ENCODE measurements at places on chromosomes 7 and 10.

- DNase-seq, result no peak
Observed at GRCh38 chr7:1708596-1709251, 38.6 kb downstream of the ELFN1 start.

- DNase-seq, result no peak
Observed at GRCh38 chr10:24390746-24391145, 181.8 kb downstream of the KIAA1217 start.

DNA sequence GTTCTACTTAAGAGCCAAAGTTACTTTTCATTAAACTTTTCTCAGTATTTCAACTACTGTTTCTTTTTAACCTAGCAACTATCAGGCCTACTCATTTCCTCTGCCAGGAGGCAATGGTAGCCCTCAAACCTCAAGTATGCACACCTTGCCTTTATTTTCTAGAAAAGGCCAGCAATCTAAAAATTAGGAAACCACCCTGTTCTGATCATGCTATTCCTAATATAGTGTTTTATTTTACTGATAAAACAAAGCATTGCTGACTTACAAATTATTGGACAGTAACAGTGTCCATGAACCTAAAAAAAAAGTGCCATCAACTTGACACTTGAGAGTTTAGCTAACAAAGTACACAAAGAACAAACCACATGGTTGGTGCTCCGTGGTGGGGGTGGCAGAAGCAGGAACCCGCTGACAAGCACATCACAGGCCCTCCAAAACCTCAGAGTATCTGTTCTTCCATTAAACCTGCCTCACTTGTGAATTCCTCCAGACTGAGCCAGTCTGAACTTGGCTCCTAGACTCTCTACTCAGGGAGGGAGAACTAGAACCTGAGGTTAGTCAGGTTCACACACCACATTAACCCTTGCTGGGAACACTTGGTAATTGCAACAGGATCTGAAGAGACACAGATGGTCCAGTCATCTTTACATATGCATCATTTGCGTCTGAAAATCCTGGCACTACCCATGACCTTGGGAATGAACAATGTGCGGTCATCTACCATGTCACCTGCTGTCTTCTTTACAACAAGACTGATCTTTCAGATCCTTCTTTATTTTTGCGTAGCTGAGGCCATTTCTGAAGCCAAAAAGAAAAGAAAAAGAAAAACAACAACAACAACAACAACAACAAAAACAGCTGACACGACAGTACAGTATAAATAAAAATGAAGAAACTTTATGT lies 31.9 kb downstream of the PIP4K2A start:
- no peak for DNase-seq

- no peak for DNase-seq
Observed at GRCh38 chr7:50304129-50304910, at the start of gene IKZF1. TSS of gene IKZF1 (plus strand) at chr7:50304716. CDS start at chr7:50319062, 14,346 bp downstream.

GRCh38 chr10:110141871-110142635 lies 65.4 kb upstream of the MXI1 start:
- DNase-seq, result no peak

- peak; percentile 63 for DNase-seq
Observed at GRCh38 chr7:149209518-149210269, 14.3 kb downstream of the ZNF282 start.

DNA sequence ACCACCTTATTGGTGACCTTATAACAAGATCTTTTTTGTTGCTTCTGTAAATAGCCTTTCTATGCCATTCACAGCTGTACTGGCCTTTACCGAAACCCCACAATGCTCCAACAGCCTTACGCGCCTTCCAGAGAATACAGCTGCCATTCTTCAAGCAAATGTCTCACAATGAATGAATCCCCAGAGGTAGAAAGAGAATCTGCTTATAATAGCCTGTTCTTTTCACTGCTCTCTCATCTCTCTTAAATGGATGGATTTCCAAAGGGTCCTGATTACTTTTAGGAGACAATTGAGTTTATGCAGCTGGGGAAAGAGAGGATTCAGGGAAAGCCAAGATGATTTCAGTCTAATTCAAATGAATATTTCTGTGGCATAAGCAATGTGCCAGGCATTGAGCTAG lies 183.1 kb upstream of the PDE1C start:
- no peak for DNase-seq

- DNase-seq, result no peak
Observed at GRCh38 chr7:4727914-4728705, 46.0 kb downstream of the FOXK1 start.

DNA sequence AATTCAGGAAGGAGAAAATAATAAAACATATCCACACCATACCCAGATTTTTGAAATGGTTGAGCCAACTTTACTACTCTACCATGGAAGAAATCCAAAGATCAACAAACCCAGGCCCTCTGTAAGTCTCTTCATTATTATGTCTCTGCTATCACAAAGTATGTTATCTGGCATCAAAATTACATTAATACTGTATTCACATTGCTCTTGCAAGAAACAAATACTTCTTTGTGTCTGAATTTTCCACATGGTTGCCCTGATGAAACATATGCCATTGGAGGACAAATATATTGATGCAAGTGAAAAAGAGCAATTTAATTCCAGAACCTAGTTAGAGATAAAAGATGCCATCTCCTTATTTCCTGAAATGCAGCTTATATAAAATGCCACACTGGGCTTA lies 204.0 kb downstream of the FZD1 start:
- no peak for DNase-seq

DNA sequence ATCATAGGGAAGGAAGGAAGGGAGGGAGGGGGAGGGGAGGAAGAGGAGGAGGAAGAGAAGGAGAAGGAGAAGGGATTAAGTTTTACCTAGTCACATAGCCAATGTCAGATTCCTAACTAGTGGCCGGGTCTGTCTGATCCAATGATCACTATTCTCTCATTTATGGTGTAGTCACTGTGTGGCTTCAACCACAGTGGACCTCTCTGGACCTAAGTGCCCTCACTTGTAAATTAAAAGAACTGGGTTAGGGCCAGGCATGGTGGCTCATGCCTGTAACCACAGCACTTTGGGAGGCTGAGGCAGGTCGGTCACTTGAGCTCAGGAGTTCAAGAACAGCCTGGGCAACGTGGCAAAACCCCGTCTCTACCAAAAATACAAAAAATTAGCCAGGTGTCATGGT lies 6.6 kb upstream of the SERPINE1 start:
- DNase-seq, result no peak

DNA sequence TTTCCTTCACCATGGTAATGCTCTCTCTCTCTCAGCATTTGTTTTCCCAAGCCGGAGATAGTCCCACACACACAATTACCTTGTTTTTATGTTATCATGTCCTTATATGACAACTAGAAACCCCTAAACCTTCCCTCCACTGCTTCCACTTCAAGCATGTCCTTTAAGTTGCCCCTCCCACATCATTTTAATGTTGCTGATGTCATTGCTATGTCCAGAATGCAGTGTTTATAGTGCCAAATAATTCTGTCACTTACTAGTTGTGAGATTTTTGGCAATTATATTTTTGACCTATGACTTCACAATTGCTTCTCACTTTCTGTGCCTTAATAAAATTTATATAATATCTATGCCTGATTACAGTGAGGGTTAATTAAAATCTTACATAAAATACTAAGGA lies 645.9 kb downstream of the XPNPEP1 start:
- no peak for DNase-seq

DNA sequence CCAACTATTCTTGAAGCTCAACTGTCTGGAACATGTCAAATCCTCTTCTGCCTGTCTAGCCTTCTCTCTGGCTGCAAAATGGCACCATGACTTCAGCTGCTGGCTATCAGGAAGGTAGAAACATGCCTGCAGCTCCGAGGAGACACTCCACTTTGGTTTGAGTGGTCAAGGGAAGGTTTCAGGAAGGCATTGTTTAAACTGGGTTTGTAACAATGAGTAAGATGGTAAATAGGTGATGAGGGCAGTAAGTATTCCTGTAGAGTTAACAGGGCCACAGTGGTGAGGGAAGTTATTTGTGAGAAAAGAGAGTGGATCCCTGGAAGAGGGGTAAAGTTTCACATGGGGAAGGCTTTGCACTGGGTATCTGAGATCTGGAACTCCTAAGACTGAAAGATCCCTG lies 231.5 kb downstream of the ABCA13 start:
- no peak for DNase-seq

- DNase-seq, result no peak
Observed at GRCh38 chr10:126058507-126058906, 162.1 kb downstream of the FANK1 start.

- DNase-seq, result no peak
Observed at GRCh38 chr10:122279725-122280141, 8.6 kb downstream of the BTBD16 start.

DNA sequence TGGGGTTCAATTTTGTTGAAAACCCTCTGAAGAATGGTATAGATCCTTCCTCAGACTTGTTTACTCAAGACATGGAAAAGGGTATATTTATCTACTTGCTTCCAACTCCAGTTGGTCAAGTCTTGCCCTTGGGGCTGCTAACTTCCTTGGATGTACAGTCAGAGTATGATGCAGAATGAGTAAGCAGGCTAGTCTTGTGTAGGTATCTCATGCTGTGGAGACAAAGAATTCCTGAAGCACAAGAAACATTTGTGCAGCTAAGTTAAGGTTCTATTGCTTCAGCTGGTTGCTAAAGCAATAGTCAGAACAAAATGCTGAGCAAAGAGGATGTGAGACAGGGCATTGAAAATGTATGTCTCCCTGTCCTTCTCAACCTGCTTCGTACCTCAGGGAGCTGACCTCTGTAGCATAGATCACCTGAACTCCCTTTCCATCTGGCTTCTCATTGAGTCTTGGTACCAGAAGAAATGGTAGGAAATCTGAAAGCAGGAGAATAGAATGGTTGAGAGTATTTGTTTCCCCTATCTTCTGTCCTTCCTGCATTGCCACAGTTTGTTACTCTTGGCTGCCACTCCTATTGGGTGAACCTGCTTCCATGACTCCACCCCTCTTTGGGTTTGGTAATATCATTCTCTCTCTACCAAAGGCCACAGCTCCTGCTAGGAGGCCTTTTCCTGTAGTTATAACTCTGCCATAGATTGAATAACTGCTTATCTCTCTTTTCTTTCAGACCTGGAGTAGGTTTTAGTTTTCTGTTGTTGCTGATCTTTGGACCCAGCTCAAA lies 346.0 kb downstream of the PHF14 start:
- DNase-seq, result no peak

GRCh38 chr7:25894902-25895791 lies 256.9 kb upstream of the NFE2L3 start:
- DNase-seq, result peak; percentile 41

- DNase-seq, result no peak
Observed at GRCh38 chr10:71212318-71213126, at the start of gene UNC5B. TSS of gene UNC5B (plus strand) at chr10:71212570. CDS start at chr10:71212986, 416 bp downstream.

GRCh38 chr10:114694752-114695151 lies 36.7 kb upstream of the ABLIM1 start:
- DNase-seq, result peak; percentile 17

- DNase-seq, result no peak
Observed at GRCh38 chr7:26948617-26949118, 84.3 kb upstream of the SKAP2 start.

GRCh38 chr7:36280840-36281812 lies 108.5 kb upstream of the ANLN start:
- DNase-seq, result no peak

DNA sequence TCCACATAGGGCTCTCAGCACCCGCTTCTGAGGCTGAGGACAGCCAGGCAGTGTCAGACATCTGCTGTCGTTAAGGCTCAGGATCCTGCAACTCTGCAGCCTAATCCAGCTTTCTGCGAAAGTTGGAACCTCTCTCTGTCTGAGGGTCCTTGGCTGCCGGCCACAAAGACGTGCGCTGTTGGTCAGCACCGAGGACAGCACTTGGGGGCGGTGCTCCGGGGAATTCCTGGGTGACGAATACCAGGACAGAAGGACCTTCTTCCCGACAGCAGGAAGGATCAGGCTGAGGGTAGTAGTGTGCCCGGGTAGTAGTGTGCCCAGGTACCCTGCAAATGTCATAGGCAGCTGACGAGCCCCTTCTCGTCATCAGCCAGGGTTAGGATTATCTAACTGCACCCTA lies 16.0 kb upstream of the RASGEF1A start:
- DNase-seq, result no peak

- no peak for DNase-seq
Observed at GRCh38 chr10:120735773-120736371, 115.3 kb upstream of the WDR11 start.

DNA sequence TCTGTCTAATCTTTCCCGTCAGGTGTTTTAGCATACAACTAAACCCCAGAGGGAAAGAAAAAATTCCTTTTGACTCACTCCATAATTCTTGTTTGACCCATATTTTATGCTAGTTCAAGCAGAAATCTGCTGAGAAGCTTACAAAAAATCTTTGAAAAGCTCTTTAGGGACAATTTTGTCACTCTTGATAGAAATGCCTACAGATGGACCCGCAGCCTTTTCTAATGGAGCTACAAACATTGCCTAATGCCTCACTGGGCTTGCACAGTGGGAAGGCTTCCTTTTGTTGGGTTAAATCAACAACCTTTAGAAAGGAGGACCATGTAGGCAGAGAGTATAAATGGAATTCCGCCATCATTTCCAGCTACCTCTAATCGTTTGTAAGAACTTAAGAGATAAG lies 344.5 kb downstream of the PCLO start:
- DNase-seq, result no peak

DNA sequence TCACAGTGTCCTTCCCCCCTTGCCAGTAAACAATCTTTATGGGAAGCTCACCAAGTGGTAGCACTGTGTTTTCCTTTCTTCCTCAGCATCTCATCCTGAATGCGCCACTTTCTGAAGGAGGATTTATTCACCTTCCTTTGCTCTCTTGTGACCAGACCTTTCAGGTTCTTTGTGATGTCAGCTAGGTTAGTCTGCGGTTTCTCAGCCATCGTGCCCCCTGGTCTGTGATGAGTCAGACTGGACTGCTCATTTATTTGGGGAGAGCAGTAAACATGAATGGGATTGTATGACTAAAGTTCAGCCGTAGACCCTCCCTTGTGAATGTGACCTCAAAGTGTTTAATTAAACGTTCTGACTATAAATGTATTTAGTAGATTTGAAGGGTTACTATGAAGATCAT lies 235.1 kb upstream of the CELF2 start:
- no peak for DNase-seq

GRCh38 chr10:59245686-59246085 lies 69.2 kb downstream of the PHYHIPL start:
- DNase-seq, result no peak

GRCh38 chr10:8665322-8665721 lies 610.8 kb downstream of the GATA3 start:
- DNase-seq, result no peak

DNA sequence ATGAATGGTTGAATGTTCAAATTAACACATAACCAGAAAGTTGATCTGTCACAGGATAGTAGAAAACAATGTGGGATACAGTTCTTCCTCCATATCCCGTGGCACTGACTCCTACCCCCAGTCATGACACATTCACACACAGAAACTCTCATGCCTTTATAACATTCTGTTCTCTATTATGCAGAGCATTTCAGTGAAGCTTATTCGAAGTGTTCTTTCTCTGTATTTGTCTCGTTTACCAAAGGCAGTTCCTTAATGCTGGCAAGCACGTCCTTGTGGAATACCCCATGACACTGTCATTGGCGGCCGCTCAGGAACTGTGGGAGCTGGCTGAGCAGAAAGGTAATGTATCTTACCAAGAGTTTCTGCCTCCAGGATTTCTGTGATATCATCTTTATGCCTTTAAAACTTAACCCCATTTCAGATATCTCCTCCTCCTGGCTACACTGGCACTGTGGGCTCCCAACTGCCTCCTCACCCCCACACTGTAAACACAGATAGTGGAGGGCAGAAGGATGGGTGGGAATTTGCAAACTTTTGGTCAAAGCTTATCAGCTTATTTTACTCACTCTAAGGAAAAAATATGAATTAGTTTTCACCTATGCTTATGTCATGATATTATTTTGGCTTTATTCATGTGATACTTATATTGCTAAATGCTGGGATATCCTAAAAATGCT lies 34.1 kb downstream of the BLVRA start:
- no peak for DNase-seq

- DNase-seq, result no peak
Observed at GRCh38 chr10:49143249-49143648, 9.4 kb upstream of the FAM170B start.

Measured in GM12892 (cell line).